CD4-positive, alpha-beta T cell (primary cell): ENCODE measurements at places on chromosomes 3 and 15.

DNA sequence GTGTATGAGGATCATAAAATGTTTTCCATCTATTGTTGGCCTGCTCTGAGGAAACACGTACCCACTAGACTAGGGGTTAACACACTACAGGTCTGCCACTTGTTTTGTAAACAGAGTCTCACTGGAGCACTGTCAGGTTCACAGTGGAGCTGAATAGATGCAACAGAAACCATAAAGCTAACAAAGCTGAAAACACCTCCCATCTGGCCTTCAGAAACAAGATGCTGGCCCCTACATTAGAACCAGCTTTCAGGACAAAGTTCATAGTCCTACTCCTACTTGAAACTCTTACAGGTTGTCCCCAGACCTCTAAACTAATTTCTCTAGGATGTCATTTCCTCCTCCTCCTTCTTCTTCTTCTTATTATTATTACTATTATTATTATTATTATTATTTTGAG lies 42.3 kb downstream of the SNX4 start:
- no peak for DNase-seq

GRCh38 chr15:68232449-68232848 lies 2.9 kb upstream of the CLN6 start:
- DNase-seq = no peak

- DNase-seq = no peak
Observed at GRCh38 chr3:110381992-110382391, 689.6 kb upstream of the NECTIN3 start.

DNA sequence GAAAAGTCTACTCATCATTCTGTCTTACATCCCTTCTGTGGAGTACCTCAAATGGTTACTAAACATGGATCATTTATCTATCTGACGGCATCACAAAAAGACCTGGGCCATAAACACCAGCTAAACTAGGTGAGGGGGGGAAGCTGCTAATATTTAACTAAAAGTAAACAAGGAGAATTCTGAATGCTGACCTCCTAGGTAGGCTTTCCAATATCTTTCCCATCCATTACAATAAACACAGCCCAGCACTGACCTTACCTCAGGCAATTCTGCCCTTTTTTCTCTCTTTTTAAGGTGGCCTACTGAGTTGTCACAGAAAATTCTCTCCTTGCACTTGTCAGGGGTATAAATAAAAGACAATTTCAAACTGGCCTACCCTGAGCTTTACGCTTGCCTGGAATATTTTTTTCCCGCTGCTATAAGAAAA lies 33.1 kb downstream of the USF3 start:
- no peak for DNase-seq

DNA sequence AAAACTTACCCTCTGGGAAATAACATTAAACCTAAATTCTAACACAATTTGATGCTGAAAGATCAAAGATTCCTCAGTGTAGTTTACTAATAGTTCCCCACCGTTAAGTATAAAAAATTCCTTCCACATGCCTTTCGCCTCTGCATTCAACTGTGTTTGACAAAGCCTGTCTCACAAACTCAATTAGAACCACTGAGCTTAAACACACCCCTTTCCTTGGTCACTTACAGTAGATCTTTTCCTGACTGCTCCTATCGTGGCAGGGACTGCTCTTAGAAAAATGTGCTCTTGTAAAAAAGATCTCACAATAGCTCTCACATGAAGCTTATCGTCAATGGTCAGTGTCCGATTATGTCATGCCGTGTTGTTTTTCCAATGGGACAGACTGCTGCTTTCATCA lies 8.9 kb upstream of the KBTBD8 start:
- no peak for DNase-seq
